Renal cortical epithelial cell (primary cell): ENCODE measurements at places on chromosomes 13 and 19.

GRCh38 chr13:20373861-20374260, 141.7 kb upstream of the GJB6 start:
- DNase-seq: no peak

DNA sequence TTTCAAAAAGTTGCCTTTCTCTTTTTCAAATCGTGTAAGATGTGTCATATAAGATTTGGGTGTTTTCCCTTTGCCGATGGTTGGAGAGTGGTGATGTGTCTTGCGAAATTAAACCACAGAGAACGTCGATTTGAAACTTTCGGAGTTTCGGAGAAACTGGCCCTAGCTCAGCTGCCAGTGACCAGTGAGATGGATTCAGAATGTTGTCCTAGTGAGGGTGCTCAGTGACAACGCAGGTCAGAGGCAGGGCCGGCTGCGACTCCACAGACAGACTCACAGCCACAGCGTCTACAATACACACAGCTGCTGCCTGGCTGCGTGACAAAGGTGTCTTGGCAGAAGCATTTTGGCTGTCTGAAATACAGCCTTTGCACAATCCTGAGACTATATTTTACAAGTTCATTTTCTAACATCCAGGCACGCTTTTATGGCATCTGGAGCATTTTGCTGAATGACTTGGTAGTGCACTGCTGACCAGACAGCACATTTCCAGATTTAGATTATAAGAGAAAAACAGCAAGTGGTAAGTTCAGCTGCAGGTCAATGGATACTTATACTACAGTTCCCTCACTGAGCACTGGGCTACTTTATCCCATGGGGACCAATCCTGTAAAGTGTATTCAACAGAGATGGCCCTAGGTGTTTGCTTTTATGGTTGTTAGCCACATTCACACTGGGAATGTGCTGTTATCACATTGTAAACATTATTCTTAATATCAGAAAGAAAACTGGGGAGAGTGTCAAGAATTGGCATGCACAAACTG, 207.5 kb downstream of the KCNRG start:
- DNase-seq: no peak

- no peak for DNase-seq
Measured at GRCh38 chr19:47272448-47273312, 2.0 kb upstream of the INAFM1 start.

DNA sequence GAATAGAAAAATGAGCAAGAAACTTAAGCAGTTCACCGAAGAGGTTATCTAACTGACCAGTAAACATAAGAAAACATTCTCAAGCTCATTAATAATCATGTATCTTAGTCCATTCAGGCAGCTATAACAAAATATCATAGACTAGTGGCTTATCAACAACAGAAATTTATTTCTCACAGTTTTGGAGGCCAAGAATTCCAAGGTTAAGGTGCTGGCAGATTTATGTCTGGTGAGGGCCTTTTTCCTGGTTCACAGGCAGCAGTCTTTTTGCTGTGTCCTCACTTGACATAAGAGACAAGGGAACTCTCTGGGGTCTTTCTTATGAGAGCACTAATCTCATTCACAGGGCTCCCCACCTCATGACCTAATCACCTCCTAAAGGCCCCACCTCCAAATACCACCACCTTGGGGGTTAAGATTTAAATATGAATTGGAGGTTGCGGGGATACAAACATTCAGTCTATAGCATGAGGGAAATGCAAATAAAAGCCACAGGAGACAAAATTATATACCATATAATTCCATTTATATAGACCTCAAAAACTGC, 123.6 kb downstream of the ZAR1L start:
- DNase-seq: no peak

- no peak for DNase-seq
Measured at GRCh38 chr19:45160870-45161737, at the start of gene NKPD1. Gene NKPD1 (minus strand): TSS chr19:45160982. CDS start chr19:45160150, 832 bp downstream.

DNA sequence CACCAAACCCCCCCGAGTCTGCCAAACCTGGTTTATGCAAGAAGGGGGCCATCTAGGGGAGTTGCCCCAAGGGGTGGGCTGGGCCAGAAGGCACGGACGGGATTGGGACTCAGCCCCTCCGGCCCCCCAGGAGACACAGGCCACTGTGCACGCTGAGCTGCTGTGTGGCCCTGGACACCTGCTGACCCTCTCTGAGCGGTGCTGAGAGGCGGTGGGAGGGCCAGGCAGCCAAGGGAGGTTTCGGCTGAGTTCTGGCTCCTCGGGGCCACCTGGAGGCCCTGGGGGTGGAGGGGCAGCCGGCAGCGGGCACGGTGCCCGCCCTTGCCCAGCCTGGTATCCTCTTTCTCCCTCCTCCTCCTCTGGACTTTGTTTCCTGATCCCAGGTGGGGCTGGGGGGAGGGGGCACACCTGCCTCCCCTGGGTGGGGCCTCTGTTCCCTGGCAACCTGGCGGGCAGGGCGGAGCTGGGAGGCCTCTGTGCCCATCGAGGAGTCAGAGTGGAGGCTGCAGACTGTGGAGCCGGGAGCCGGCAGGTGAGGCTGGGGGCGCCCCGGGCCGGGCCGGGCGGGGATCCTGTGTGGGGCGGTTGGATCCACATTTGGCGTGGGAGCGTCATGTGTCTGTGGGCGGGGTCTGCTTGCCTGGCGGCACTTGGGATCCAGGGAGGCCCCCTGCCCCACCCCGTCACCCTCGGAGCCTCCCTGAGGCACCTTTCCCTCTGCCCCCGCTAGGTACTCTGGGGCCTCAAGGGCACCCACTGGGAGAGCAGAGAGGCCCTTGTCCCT, at the start of gene MISP:
TSS of gene MISP (plus strand) at position 473 of the 784 bp plus-strand sequence. CDS start 5,835 bp downstream, outside the sequence.
- DNase-seq: no peak

DNA sequence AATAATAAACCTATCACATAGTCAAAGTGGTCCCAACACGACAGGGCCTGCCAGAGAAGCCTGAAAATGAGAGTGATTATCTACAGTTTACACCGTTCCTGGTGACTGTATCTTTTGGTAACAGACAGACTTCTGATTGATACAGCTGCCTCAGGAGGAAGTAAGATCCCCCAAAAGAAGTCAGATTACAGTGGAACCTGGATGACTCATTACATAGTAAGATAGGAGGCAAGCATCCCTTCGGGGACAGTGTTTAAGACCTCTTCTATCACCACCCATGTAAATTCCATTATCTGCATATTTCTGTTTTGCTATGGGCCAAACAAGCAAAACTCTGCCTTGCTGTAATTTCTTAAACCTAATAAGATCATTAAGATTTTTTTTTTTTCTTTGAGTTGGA, 44.0 kb upstream of the FLT1 start:
- DNase-seq: no peak

DNA sequence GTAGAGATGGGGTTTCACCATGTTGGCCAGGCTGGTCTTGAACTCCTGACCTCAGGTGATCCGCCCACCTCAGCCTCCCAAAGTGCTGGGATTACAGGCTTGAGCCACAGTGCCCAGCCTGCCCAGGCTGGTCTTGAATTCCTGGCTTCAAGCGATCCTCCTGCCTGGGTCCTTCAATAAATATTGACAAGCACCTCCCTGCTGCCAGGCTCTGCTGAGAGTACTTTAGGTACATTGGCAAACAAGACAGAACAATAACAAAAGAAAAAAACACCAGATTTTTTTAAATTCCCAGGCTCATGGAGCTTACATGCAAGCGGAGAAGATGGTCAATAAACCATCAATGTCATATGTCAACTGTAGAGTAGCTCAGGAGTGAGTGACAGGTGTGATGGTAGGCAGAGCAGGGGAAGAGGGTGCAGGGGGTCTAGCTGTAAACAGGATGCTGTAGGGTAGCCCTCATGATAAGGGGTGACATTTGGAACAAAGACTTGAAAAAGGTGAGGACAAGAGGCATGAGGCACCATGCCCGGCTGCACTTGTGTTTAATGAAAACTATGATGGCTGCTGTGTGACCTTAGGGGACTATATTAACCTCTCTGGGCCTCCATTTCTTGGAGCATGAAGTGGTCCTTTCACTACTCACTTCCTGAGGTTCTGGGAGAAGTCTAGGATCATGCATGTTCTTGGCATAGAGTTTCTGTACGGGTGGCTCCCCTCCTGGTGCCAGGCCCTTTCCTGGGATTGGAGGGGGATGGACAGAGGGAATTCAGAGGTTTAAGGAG, 19.6 kb downstream of the SULT2B1 start:
- DNase-seq: peak; percentile 13

DNA sequence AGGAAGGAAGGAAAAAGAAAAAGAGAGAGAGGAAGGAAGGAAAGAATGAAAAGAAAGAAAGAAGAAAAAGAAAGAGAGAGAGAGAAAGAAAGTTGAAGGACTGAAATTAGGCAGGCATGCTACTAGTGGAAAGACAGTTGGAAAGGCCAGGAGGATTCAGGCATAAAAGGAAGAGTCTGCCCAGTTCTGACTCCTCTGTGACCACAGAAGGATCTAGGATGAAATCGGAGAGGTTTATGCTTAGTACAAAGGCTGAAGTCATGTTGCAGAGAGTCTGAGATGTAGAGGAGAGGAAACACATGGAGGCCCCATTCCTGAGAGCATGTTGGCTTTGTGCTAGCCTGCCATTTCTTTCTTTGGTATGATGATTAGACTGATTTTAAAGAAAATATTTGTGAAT, 246.5 kb upstream of the ARGLU1 start:
- no peak for DNase-seq

DNA sequence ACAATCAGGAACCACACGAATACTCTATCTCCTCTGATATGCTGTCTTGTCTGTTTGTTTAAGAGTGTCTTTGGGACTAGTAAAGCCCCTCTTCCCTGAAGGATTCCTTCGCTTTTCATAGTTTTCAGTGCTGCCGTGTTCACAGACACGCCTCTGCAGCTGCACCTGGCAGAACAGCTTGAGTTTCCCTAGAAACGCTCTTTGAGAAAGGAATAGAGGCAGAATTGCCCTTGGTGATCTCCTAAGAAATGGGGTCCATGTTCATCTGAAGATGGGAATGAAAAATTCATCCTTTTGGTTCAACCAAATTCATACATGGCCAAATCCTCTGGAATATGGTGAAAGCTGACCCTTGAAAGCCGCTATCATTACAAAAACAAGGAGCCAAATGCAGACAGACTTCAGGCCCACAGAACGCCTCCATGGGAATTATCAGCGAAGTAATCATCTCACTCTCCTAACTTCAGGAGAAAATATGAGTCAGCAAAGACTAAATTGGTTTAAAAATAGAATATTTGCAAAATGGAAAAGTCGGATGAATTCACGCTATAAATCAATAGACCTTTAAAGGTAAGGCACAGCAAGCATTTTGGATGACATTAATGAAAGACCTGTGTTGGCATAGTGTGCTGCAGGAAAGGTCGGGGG, 5.5 kb downstream of the SACS start:
- no peak for DNase-seq

DNA sequence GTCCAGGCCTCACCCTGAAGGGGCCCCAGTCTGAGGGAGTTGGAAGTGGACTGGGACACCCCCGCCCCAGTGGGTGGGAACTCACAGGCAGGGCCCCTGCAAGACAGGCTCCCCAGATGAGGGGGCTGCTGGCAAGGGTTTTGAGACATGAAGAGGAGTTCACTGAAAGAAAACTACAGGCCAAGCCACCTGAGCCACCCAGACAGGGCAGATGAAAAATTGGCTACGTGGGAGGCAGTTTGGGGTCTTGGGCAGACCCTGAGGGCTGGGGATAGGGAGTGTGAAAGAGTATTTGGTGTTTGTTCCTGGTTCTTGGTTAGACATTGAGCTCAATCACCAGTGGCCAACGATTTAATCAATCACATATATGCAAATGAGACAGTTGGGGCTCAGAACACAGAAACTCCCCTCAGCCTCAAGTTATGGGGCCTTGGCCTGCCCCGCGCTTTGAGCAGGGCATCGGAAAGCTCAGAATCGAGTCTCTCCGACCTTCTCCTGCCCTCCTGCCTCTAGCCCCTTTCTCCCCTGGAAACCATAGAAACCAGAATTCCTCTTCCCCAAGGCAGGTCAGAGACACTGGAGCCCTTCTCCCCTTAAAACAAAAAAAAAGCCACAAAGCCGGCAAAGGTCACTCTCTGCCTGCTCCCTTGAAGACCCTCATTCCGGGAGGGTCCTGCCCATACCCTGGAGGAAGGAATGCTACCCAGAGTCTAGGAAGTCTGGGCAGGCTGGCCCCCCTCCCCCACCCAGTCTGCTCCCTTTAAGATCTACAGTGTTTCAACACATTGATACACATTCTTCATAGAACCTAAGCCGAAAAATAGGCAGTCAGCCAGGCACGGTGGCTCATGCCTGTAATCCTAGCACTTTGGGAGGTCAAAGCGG, 1.3 kb upstream of the ISYNA1 start:
- peak; percentile 56 for DNase-seq

DNA sequence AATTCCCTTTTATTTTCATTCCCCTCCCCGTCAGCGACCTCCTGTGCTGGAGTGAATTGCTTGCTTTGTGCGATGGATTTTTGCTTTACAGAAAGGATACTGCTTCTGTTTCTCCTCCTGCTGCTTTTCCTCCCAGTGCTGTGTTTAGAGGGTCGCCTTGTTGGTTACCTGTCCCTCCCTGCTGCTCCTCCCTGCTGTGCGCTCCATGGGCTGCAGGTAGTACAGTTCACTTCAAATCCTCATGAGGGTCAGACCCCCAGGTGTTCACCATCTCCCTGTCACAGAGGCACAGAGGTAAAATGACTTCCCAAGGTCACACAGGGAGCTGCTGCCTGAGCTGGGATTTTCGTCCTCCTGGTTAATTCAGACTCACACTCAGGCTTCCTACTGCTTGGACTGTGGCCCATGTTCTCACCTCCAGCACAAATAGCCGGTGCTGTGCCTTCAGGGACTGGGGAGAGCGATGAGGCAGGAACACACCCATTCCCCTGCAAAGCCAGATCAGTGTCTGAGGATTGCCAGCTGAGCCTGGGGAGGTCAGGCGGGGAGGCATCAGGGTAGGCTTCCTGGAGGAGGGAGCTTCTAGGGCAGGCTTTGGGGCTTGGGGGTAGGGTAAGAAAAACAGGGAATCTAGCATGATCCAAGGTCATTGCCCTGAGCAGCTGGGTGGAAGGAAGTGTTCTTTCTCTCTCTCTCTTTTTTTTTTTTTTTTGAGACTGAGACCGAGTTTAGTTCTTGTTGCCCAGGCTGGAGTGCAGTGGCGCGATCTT, 14.4 kb downstream of the BICRA start:
- peak; percentile 14 for DNase-seq

DNA sequence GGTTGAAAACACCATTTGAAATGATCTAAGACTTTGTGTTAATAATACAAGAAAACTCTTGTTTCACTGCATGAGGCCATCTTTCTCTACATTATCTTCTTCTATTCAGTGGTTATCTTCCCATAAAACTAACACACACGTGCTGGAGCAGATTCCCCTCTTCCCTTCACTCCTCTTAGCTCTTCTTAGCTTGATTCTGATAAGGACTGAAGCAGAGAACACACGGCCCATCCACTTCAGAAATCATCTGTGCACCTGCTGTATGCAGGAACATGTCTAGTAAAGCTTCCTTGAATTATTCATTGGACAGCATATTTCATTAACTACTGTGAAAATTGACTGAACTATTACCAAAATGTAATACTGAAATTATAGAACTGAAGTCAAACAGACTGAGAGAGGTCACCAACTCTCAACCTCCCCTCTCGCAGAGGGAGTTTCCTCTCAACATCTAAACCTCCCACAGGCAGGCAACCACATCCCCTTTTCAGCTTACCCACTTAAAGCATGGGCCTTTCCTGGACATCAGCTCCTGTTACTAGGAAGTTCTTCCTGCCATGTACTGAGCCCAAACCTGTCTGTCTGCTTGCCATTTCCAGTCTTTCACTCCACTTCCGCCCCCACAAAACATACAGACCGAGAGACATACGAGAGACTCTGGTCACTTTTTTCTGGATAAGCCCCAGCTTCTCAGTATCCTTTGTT, 113.9 kb downstream of the CRYL1 start:
- no peak for DNase-seq

GRCh38 chr19:31570718-31571117, 221.5 kb upstream of the TSHZ3 start:
- DNase-seq: no peak
